ENCODE measurements at places on chromosomes 5 and 9. TPM values are rescaled to one million over a fixed set of nuclear protein-coding genes. Genes with fewer than 3 reads are reported as not detected.

Gene SCGB3A2
- not detected for total RNA-seq

Gene CENPK
- 31.4 TPM for total RNA-seq

Gene GABBR2
- not detected for total RNA-seq

- DNase-seq = no peak
Measured at GRCh38 chr5:54895816-54896341, 89.5 kb downstream of the ESM1 start.

DNA sequence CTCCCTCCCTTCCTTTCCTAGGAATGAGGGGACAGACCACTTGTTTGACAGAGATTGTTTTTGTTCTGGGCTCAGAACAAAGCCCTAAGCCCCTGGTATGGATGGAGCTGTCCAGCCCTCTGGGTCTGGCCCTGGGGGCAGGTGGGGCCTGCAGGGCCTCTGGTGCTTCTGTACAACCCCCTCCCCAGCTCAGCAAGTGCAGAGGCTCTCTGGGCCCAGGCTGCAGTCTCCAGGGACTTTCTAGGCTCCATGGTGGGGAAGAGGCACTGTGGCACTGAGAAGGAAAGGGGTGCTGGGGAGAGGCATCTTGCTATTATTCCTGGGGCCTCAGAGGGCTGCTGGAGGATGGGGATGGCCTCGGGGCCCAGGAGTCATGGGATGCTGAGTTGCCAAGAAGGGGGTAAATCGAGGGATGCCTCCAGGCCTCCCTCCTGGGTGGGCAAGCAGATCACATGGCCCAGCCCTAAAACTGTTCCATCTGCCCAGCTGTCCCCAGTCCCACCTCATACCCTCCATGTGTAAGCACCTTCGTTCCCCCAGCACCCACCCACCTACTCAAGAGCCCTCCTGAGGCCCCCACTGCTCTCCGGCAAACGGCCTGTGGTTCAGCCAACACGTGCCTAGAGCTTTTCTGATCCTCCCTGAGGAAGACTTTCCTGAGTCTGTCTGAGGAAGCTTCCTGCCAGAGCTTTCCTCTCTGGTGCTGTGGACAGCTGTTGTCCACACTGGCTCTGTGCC is 225.7 kb downstream of the CACNA1B start:
- DNase-seq = peak; percentile 7

DNA sequence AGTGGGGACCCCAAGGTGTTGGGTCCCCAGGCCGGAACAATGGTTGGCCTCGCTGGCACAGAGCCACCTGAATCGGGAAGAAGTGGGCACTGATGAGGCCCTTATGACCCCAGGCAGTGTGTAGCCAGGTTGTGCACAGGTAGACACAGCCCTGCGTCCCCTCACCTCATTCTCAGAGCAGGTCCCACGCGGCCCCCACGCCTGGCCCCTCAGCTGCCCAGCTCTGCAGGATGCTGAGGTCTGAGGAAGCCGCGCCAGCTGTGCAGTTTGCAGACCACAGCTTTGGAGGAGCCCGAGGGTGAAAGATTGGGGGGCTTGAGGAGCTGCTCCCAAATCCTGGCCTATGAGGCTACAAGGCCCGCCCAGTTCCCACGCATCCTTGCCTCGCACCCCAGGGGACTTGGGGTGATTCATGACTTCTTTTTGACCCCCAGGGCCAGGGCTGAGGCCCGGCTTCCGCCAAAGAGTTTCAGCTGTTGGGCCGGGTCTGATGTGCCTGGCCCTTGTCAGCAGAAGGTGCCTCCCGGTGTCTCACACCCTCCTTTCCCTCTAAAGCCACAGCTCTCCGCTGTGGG is 87.8 kb upstream of the PHYKPL start:
- no peak for DNase-seq

DNA sequence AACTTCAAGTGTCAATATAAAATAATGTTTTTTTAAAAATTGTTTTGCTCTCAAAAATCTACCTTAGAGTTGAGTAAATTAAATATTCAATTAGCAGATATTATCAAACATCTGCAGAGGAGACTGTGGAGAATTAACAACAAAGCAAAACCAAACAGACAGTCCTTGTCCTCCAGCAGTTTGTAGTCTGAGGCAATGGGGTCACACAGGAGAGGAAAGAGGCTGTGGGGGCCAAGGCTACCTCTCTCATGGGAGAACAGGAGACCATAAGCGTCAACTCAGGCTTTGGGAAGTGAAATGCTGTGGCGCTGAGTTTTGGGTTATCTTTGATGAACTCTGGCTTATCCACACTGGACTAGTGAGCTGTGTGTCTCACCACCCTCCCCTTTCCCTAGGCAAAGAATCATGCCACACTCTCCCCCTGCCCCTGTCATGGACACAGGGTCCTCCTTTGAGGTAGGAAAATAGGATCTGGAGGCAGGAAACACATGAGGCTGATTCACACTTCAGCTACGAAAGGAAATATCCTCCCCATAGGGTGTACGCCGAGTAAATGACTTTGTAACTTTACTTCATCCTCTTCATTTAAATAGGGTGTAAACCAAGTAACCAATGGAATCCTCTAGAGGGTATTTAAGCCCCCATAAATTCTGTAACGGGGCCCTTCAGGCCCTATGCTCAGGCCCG is 152.7 kb downstream of the FSTL4 start:
- no peak for DNase-seq

DNA sequence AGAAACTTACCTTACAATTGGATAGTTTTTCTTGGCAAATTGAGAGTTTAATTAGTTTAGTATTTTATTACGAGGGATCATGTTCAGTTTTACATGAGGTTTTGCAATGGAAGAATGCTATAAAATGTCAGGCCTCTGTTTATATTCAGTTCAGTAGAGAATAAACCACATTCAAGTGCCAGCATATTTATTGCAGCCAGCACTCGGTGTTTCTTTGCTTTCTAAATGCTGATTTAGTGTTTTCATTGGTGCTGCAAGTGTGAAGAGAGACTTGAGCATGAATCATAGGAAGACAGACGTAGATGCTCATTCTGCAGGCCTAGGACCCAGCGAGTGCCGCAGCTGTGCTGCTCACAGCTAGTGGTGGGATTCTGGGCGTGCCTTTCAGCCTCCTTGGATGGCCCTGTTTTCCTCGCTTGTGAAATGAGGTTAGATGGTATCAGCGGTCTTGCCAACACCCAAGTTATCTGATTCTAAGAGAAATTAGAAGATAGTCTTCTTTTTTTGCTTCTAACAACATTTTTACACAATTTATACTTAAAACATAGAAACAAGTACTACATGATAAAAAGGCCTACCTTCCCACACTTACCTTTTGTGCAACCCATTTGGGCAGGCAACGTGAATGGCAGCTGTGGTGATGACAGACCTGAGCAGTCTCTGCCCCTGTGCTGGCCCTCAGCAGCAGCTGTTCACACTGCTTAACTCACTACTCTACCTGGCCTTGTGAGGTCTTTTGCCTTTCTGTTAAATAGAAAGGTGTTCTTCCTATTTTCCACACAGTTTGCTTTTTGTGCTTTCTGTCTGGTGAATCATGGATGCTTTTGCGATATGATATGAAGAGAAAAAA is 26.8 kb upstream of the TNFAIP8 start:
- no peak for DNase-seq

- no peak for DNase-seq
Measured at GRCh38 chr9:91078369-91078695, 276.7 kb downstream of the SYK start.

- no peak for DNase-seq
Measured at GRCh38 chr9:7387840-7388239, 411.7 kb downstream of the DMAC1 start.

GRCh38 chr9:72140586-72140985 is 8.7 kb upstream of the GDA start:
- DNase-seq = no peak

DNA sequence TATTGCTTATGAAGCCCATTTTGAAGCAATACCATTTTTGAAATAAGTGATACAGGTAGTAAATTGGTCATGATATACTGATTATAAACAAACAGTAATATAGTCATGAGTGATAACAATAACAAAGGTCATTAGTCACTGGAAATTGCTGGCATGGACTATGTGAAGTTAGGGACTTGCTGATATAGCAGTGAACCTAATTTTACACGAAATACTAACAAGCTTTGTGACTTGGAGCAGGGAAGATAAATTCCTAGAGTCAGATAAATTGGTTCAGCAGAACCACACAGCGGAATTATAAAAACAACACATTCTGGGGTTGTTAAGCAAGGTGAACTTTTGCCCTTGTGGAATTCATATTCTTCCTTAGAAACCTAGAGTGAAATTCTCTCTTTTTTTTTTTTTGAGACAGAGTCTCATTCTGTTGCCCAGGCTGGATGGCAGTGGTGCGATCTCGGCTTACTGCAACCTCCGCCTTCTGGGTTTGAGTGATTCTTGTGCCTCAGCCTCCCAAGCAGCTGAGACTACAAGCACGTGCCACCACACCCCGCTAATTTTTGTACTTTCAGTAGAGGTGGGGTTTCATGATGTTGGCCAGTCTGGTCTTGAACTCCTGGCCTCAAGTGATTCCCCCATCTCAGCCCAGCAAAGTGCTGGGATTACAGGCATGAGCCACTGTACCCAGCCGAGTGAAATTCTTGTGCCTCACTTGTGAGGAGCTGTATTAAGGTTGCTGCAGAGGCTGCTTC is 6.0 kb downstream of the UGCG start:
- no peak for DNase-seq

DNA sequence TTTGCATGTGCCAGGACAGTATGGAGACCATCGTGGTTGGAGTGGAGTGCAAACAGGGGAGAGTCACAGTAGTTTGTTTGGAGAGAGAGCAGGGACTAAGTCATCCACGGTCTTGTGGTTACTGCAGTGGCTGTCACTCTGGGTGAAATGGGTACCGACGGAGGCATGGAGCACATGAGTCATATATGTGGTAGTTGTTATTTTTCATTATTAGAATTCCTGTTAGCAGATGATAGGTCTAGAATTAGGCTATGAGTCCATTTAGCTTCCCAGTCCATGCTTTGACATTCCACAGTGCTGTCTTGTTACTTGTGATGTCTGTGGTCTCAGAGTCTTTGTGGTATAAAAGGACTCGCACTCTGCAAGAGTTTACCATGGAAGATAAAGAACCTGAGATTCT is 303.9 kb downstream of the DMRT2 start:
- DNase-seq = no peak

DNA sequence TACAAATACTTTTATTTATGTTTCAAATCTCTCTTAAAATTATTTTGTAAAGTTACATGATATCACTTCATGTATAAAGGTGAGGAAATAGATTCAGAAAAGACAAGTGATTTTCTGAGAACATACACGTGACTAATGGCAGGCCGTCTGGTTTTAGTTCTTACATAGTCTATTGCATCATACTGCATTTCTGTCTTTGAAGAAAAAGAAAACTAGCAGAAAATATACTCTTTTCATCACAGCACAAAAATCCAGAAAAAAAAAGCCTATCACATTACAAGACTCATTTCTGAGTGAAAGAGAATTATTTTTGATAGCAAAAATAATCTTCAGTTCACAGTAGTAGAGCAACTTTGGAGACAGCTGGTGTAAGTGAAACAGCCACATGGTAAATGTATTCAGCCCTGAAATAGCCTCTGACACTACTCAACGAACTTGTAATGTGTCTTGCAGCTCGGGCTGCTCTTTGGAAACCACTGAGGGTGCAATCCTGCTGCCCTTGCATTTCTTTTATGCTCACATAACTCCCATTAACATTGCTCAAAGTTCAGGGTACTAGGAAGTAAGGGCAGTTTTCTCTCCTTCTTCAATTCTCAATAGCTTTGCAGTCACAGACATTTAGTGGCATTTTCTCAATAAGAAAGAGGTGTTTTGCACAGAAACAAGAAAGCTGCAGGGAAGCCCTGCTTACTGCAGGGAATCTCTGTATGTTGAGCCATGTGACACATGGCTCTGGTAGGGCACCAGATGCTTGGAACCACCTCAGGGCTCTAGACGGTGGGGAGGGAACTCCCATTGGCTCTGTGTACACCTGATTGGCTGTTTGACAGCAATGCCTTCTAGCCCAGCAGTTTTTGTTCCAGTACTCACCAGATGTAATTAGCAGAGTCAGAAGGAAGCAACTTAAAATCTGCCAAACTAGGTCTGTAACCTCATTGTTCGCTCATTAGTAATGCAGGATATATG is 845.3 kb upstream of the PTPRD start:
- DNase-seq = no peak

DNA sequence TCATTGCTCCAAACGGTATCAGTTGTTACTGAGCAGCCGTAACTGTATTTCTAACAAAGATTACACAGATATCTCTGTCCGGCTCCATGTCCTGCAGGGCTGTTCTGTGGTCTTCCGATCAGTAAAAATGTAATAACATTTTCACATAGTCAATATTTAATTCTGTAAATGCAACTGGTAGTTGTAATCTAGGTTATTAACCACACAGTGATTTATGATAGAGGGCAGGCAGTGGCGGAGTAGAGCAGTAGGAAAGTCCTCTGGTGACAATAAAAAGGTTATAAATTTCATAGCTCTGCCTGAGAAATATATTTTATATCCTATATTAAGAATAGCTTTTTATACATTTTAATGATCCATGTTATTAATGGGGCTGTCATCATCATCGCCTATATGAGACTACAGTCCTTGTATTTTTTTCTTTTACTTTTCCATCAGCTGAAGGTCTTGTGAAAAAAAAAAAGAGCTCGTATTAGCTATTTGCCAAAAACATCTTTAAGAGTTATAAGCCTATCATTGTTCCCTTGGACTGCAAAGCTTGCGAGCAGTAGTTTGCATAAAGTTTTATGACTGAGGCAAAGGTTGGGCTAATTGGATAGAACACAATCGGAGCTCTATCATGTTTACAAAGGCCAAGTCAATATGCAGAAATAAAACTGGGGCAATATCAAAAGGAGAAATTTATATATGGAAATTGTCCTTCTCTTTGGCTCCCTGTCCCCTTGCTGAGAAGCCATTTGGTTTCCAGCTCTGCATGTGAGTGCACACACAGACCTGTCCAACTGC is 648.0 kb downstream of the IRX1 start:
- DNase-seq = no peak

DNA sequence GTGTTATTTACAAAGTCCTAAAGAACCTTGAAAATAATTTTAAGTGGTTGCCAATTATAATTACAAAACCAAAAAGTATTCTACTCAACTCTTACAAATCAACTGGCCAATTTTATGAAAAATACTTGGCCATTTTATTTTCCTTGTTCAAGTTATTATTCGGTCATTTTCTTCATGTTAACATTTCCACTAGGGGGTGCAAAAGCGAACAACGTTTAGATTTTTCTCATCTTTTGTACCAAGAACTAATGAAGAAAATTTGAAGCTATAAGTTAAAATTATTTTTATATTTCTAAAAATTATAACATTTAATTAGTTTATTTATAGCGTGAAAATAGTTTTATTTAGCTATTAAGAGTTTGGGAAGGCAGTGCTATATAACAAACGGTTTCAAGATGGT is 1453.3 kb downstream of the MAT2B start:
- no peak for DNase-seq
